Keratinocyte (primary cell): ENCODE measurements at places on chromosomes 4 and X. TPM values are rescaled to one million over a fixed set of nuclear protein-coding genes. Genes with fewer than 3 reads are reported as not detected.

GRCh38 chr4:8761824-8762205 lies 109.8 kb downstream of the HMX1 start:
- H3K27me3 ChIP-seq = no peaks in the 10 kb centered on the region
- DNase-seq = no peak
- no peak overlapping the region for H3K4me3 ChIP-seq
- H3K36me3 ChIP-seq = no peaks in the 10 kb centered on the region
- no peaks in the 10 kb centered on the region for H3K4me1 ChIP-seq

DNA sequence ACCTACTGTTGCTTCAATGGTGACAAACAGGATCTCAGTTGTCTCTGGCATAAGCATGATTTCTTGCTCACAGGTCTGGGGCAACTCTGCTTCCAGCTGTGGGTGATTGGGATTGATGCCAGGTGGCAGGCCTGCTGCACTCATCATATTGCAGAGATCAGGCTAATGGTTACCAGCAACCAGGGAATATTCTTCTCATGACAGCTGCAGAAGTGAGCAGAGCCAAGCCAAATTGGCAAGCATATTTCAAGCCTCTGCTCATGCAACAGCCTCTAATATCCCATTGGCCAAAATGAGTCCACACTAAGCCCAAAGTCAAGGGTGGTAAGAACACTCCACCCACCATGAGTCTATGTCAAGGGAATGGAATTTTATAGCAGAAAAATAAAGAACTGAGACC lies 26.7 kb upstream of the TBC1D19 start:
- H3K4me1 ChIP-seq = no peaks in the 10 kb centered on the region
- H3K36me3 ChIP-seq = no peaks in the 10 kb centered on the region
- no peaks in the 10 kb centered on the region for H3K27me3 ChIP-seq
- H3K27ac ChIP-seq = no peak overlapping the region
- no peak overlapping the region for H3K4me3 ChIP-seq

DNA sequence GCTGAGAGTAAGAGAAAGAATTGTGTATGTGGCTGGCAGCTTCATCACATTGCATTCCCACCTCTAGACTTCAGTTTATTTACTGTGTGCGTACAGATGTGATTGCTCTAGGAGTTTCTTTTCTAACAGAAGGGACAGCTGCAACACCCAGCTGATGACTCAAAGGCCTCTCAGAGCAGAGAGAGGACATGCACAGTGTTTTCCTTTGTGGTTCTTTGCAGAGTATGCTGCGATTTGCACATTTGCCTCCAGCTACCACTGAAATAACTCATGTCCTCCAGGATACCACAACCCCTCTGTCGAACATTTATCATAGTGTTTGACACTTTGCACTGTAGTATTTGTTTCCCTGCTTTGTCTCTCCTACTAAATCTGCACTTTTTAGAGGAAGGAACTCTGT lies 294.1 kb downstream of the STIM2 start:
- H3K36me3 ChIP-seq = no peaks in the 10 kb centered on the region
- DNase-seq = no peak
- no peaks in the 10 kb centered on the region for H3K27me3 ChIP-seq
- no peak overlapping the region for H3K27ac ChIP-seq
- H3K4me3 ChIP-seq = no peak overlapping the region
- H3K4me1 ChIP-seq = no peaks in the 10 kb centered on the region

PCYT1B gene
- polyA plus RNA-seq = 2.9 to 5.0 TPM (median 3.7 TPM) in 3 replicates

- no peak overlapping the region for H3K4me3 ChIP-seq
- H3K27ac ChIP-seq = no peak overlapping the region
These were observed 548 bp downstream of the TLR1 start for GRCh38 chr4:38803833-38804653.
